Kidney epithelial cell (primary cell): ENCODE measurements at places on chromosomes 13 and 19. TPM values are rescaled to one million over a fixed set of nuclear protein-coding genes. Genes with fewer than 3 reads are reported as not detected.

DNA sequence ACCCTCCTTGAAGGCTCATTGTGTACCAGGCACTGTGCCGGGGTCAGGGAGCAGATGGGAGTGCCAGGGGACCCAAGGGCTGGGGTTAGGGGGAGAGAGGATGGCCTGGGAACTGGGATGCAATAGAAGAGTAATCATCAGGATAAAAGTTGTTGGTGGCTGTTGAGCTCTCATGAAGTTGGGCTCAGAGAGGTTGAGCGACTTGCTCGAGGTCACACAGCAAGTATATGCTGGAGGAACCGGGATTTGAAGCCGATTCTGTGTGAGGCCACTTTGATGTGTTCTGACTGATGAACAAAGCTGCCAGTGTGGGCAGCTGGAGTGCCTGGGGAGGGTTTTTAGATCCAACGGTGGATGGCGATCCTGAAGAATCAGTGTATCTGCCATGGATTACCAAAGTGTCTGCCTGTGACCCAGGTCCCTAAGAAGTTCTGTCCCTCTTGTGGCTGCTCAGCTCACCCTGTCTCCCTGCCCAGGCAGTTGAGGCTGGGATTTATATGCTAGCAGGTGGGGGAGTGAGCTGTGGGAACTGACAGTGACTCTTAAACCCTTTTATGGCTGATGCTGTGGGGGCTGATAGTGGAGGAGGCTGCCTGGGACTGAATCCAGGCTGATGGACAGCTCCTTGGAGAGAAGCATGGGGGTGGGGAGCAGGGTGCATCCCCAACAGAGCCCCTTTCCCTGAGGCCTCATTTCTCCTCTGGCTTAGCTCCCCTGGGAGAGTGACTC is 8.3 kb downstream of the ARHGEF18 start:
- DNase-seq: no peak

DNA sequence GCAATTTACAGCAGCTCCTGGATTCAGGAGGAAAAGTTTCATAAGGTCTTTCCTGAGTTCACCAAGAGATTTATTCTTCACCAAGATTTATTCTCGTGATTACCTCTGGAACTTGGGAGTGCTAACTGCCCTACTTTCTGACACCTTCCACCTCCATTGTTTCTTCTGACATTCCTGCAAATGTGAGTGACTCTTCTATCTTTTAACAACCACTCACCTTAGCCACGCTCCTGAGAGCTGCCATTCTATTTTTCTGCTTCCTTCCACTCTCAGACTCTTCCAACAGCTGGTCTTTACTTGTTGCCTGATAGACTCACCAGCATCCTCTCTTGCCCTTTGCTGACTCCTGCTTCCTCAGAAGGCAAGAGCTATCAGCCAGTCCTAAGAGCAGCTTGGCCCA is 11.5 kb upstream of the CBY2 start:
- no peak for DNase-seq

GRCh38 chr19:49678985-49679770 is 2.1 kb downstream of the PRMT1 start:
- no peak for DNase-seq

DNA sequence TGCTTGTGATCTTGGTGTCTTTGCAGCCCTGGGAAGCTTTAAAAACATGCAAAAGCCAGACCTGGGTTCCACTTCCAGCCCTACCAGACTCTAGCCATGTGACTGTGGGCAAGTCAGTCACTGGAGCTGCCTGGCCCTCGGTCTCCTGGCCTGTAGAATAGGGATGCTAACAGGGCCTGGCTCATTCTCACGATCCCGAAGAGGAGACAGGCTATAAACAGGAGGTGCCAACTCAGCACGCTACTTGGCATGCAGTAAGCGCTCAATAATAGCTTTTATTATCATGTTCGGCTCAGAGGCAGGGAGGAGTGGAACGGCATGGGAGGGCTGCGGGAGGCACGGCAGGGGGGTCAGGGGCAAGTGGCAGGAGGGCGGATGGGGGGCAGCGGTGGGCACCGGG is 1.7 kb downstream of the CTXN1 start:
- DNase-seq: no peak

GRCh38 chr19:35508129-35508528 is 5.3 kb downstream of the DMKN start:
- no peak for DNase-seq

DNA sequence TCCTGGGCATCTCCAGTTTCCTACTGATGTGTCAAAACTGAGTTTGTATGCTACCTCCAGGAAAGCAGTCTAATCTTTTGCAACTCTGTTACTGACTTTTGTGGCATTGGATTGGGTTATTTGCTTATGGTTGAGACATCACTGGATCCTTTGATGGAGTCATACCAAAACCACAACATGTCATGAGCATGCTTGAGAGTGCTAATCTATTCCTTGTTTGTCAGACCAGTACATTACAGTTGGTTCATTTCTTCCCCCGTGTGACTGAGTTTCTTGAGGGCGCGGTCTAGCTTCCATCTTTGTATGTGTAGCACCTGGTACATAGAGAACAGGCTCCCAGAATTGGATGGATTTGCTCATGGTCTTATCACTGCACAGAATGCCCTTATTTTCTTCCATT is 43.2 kb downstream of the SUGT1 start:
- DNase-seq: no peak

GRCh38 chr13:66128692-66129269 is 1101.4 kb downstream of the PCDH9 start:
- DNase-seq: no peak

- DNase-seq: no peak
Measured at GRCh38 chr13:23715762-23716235, 145.6 kb downstream of the TNFRSF19 start.

- no peak for DNase-seq
Measured at GRCh38 chr13:60311527-60311926, 85.5 kb upstream of the TDRD3 start.

DNA sequence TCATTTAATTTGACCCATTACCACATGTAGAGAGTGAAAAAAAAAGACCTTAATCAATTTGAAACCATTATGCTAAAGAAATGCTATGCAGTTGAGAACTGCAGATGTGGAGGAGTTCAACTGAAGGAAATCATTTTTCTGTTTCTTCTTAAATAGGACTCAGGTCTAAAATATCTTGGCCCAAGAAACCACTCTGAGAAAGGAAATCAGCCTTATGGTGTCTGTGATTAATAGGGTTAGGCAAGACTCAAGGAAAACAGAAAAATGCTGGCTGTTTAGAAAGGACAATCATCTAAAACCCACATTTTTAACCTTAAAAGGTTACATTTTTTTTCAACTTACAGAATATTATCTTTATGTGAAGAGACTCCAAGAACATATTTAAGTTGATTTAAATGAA is 1.9 kb upstream of the SLITRK1 start:
- DNase-seq: no peak

DNA sequence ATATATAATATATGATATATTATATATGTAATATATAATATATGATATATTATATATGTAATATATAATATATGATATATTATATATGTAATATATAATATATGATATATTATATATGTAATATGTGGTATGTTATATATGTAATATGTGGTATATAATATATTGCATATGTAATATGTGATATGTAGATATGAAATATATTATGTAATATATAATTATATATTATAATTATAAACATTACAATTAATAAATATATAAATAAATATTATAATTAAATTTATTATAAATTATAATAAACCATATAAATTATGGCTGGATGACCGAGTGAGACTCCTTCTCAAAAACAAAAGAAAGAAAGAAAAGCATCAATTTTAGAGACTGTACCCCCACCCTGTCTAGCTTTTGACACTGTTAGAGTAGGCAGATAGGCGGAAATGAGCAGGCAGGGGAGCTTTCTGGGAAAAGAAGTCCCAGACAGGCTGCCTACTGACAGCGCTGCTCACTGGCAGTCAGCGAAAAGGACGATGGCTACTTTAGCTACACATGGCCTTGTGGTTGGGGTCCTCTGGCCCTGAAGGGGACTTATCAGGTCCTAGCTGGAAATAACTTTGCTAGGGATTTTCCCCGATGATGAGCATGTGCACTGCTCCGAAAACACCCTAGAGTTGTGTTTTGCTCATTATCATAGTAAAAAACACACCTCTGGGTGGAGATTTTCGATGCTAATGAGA is 19.7 kb downstream of the C3 start:
- DNase-seq: no peak

The SLC10A2 gene
- not detected in 2 replicates for total RNA-seq

The BEST2 gene
- not detected in 2 replicates for total RNA-seq

The SOHLH2 gene
- 0.07 TPM in 1 of 2 replicates, not detected in the other for total RNA-seq

The AMH gene
- total RNA-seq: 0.89 TPM in 1 of 2 replicates, not detected in the other
